ENCODE measurements at places on chromosomes 11 and 22. TPM values are rescaled to one million over a fixed set of nuclear protein-coding genes. Genes with fewer than 3 reads are reported as not detected.

GRCh38 chr22:30519842-30520425, 14.4 kb upstream of the SEC14L4 start:
- H3K4me3 ChIP-seq: no peak overlapping the region
- no peaks in the 10 kb centered on the region for H3K4me1 ChIP-seq
- H3K27me3 ChIP-seq: no peaks in the 10 kb centered on the region
- H3K36me3 ChIP-seq: no peaks in the 10 kb centered on the region
- no peak for DNase-seq

DNA sequence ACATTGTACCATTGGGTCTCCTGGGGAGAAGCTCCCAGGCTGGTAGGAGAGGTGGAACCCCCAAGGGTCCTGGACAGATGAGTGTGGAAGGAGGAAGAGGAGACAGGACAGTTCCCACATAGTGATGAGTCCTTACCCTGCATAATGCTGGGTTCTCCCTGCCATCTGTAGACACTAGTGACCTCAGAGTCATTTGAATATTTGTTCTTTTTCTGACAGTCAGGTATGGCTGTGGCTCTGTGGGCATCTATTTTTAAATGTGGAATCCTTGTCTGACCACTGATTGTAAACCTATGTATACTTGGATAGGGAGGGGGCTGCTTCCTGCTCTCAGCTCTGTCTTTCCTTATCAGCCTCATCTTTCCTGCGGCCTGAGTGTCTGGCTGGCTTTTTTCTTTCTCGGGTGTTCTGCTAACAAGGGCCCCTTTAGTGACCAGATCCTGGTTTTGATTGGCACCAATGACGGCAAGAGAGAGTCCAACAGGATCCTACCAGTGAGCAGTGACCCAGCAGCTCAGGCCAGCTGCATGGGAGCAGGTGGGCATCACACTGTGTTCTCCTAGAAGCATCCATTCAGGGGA, 2.6 kb upstream of the SLC5A1 start:
- no peaks in the 10 kb centered on the region for H3K27me3 ChIP-seq
- H3K4me1 ChIP-seq: no peaks in the 10 kb centered on the region
- H3K36me3 ChIP-seq: no peaks in the 10 kb centered on the region
- H3K27ac ChIP-seq: no peak overlapping the region

DNA sequence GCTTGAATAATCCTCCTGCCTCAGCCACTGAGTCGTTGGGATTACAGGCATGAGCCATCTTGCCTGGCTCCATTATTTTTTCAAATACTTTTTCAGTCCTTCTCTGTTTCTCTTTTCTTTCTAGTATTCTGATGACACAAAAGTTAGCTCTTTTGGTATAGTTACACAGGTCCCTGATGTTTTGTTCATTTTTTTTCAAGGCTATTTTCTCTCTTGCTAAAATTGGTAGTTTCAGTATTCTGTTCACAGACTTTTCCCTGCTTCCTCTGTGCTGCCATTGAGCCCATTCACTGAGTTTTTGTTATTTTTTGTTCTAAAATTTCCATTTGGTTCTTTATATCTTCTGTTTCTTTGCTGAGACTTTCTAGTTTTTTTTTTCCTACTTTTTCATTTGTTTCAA, 166.5 kb downstream of the UVRAG start:
- no peaks in the 10 kb centered on the region for H3K4me1 ChIP-seq
- no peak for DNase-seq
- peak overlapping the region; percentile 93 for H3K4me3 ChIP-seq
- no peak overlapping the region for H3K27ac ChIP-seq

DNA sequence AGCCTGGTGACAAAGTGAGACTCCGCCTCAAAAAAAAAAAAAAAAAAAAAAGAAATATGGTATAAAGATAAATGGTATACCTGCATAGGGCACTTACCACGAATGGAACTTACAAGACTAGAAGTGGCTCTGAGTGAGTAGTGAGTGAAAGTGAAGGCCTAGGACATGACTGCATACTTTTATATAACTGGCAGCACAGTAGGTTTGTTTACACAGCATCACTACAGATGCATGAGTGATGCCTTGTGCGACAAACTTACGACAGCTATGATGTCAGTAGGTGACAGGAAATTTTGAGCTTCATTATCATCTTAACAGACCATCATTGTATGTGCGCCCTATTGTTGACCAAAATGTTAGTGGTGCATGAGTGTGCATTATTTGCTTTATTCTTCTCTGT, 17.7 kb downstream of the XRCC6 start:
- DNase-seq: no peak
- no peak overlapping the region for H3K27ac ChIP-seq
- peaks cover 83% of the 10 kb centered on the region for H3K36me3 ChIP-seq
- no peaks in the 10 kb centered on the region for H3K27me3 ChIP-seq

GAB4 gene
- total RNA-seq: not detected

C11orf86 gene
- not detected for total RNA-seq

TMEM191C gene
- total RNA-seq: 4.2 TPM
